AG10803 (cell line): ENCODE measurements at places on chromosomes 1 and 21.

DNA sequence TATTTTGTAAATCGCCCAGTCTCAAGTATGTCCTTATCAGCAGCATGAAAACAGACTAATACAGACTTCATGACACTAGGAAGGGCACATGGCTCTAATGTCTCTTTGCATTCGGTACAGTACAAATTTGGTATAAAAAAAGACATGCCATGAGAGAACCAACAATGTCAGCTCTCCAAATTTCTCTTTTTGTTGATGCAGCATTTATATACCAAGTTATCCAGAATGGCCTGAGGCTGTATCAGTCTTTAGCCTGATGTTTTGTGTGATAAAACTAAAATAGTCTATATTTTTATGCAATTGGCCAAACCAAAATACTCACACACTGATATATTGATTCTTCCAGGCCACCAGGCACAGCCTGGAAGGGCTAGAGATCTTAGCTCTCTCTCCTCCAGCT is 124.3 kb upstream of the SAMSN1 start:
- no peak for DNase-seq

DNA sequence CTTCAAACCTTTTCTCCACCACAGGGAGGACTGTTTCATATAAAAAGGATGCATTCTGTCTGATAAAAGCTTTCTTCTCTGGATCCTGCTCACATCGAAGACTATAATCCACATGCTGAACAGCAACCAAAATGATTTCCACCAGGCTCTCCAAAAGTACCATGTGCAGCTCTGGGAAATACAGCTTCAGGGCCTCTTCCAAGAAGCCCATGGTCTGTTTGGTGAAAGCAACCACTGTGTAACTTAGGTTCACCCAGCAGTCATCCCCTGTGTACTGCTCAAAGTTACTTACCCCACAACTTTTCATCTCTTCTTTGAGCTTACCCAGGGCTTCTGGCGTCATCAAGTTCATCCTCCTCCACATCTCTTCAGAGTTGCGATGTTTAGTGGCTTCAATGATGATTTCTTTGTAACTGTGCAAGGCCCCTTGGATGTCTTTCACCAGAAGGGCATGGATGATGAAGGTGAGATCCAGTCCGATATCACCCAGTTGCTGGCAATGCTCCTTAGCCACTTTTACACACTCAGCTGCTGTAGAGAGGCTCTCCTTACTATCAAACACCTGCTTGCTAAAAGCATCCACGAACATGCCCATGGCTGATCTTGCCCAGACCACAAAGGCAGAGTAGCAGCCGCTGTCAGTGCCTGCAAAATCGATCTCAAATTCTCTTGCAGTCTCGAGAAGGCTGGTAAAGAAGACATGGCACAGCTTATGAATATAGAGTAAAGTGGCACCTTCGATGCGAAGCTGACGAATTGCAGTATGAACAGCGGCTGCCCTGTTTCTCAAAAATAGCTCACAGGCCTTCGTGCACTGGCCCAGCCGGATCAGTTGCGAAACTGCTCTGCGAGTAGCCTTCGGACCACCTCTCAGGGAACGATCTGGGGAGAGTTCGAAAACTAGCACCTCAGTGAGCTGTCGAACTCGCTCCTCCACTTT is 1.7 kb downstream of the EXOC8 start:
- no peak for DNase-seq

- no peak for DNase-seq
These were observed 90.7 kb downstream of the GALNT2 start for GRCh38 chr1:230157420-230158390.

GRCh38 chr1:218664385-218665170 is 319.4 kb downstream of the TGFB2 start:
- DNase-seq = no peak

DNA sequence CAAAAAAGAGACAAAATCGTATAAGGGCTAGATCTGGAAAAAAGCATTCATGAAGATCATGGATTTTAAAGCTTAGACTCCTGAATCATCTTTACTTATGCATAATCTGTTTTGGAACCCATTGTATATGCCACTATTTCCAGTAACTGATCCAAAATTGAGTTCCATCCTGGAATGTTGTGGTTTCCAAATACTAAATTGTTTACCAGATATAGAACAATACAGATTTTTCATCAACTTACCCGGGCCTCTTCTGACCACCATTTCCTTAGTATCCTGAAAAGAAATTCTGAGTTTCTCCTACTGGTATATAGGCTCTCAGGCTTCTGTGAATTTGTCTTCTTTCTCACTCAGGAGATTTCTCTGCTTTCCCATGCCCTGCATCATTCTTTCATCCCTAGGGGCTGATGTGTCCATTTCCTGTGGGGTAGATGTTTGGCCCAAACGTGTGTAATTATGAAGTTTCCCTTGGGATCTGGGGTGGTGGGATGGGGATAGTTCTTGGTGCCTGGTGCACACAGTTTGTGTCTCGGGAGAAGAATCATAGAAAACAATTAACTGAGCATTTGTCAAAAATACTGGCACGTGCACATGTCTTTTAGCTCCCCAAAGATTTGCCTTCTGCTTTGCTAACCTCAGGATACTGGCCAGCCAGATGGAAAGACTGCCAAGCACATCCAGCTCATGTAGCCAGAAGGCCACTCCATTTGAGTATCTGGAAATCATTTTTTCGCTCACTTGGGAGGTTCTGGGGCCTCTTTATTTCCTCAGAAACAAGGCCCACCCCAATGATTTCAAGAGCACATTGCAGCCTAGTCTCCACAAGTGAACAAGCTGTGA is 127.8 kb downstream of the NTMT2 start:
- peak; percentile 83 for DNase-seq
